ENCODE measurements at places on chromosomes 6 and 20.

DNA sequence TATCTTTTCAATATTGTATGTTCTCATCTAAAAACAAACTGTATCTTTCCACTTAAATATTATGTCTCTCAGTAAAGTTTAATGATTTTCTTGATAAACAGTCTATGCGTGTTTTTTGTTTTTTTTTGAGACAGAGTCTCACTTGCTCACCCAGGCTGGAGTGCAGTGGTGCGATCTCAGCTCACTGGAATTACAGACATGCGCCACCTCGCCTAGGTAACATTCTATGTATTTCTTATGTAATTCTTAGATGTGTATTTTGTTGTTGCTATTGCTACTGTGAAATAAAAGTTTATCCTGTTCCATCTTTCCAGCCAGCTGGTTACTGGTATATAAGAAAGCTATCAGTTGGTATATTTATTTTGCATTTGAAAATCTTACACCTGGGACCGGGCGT, 29.4 kb downstream of the ABHD12 start:
- DNase-seq: peak; percentile 63

DNA sequence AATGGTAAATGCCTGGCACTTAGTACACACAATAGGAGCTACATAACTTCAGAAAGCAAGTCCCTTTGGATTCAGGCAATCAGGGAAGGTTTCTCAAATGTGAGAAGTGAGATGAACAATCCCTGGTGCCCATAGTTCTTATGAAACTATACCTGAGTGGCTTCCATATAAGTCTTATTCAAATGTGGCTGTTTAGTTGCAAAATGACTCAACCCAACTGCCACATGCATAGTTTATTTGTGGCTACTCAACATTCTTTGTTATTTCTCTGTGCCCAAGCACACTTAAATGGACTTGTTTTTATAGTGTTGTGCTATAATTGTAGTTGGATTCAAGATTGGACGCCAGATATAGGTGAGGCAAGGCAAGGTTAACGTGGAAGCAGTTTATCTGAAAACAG, 93.7 kb upstream of the ATXN1 start:
- no peak for DNase-seq

DNA sequence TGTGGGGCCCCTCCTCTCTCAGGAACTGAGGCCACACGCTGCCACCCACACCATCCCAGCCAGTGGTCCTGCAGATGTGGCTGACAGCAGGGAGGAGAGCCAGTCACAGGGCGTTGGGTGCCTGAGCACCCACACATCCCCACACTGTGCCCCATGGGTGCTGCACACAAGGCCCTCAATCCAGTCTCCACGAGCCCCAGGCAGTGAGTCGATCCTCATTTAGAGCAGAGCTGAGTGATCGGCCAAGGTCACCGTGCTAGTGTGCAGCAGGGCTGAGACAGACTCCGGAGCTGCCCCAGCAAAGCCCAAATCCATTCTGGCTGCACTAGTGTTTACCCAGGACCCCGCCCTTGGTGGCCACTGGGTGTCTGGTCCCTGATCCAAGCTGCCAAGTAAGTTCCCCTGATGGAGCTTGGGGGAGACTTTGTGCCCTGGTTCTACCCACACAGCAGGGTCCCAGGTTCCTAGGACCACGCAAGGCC, 9.0 kb downstream of the C20orf203 start:
- no peak for DNase-seq

DNA sequence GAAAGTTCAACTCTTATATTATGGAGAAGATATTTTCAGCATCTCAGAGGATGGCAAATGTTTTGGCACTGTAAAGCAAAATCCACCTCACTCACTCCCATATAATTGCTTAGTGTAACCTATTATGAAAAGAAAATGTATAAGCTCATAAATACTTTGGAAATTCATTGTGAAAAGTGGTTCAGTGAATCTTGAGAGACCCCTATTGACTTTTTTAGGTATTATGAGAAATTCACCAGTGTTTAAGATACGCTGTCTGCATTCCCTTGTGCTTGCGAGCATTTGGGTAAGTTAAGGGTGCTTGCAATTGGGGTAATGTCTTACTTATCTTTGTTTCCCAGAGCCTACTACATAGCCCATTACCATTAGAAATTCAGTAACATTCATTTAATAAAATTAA, 66.3 kb upstream of the BMP5 start:
- DNase-seq: no peak

- DNase-seq: no peak
Measured at GRCh38 chr20:58492795-58493524, 22.2 kb downstream of the APCDD1L start.

DNA sequence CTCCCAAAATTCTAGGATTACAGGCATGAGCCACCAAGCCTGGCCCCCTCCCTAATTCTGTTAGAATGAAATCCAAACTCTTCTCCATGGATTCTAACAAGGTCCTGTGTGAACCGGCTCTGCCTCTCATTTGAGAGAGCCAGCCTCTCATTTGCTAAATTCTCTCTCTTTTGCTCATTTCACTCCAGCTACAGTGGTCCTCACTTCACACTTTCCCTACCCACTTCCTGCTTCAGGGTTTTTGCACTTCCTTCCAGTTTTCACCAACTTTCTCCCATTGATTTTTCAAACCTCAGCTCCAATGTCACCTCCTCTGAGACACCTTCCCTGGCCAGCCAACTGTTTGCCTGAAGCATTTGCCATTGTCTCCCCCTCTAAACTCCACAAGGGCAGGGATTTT, 5.1 kb downstream of the COX4I2 start:
- DNase-seq: no peak

DNA sequence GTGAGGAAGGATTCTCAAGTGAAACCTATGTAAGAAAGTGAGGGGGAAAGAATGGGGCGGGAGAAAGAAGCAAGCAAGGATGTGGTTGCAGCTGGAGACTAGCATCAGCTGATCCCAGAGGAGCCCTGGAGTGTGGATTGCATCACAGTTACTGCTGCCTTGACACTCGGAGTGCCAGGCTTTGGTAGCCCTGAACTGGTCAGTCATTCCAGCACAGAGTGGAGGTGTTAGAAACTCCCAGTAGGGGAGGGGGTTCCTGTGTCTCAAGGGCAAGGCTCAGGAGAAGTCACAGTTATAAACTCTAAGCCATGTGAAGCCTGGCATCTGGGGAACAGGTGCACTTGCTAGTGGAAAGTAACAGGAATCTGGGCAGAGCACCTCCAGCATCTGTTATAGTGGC, 23.5 kb downstream of the SNAP25 start:
- DNase-seq: no peak

GRCh38 chr20:43188234-43188653, 1.5 kb downstream of the PTPRT start:
- no peak for DNase-seq

- no peak for DNase-seq
Measured at GRCh38 chr20:44609006-44609515, 26.7 kb downstream of the PKIG start.

- no peak for DNase-seq
Measured at GRCh38 chr6:133973109-133973971, 20.3 kb downstream of the TBPL1 start.

DNA sequence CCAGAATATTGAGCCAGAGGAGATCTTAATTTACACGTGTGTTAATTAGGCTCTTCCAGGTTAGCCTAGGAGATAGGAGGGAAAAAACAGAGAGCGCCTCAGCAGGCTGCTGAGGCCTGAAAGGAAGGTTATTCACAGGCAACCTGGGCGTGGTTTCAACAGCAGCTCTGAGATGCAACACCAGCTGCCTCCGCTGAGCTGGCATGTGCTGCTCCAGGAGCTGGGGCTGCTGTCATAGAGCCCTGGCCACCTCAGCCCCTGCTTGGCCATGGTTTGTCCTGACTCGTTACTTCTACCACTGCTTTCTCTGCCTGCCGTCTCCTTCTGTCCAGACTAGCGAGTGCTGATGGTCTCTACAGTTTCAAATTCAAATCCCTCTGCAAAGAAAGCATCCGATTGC, 32.4 kb upstream of the RPP40 start:
- no peak for DNase-seq

GRCh38 chr20:33740189-33740588, 8.4 kb downstream of the ZNF341 start:
- DNase-seq: no peak

GRCh38 chr6:31967926-31968320, 4.0 kb downstream of the DXO start:
- no peak for DNase-seq

DNA sequence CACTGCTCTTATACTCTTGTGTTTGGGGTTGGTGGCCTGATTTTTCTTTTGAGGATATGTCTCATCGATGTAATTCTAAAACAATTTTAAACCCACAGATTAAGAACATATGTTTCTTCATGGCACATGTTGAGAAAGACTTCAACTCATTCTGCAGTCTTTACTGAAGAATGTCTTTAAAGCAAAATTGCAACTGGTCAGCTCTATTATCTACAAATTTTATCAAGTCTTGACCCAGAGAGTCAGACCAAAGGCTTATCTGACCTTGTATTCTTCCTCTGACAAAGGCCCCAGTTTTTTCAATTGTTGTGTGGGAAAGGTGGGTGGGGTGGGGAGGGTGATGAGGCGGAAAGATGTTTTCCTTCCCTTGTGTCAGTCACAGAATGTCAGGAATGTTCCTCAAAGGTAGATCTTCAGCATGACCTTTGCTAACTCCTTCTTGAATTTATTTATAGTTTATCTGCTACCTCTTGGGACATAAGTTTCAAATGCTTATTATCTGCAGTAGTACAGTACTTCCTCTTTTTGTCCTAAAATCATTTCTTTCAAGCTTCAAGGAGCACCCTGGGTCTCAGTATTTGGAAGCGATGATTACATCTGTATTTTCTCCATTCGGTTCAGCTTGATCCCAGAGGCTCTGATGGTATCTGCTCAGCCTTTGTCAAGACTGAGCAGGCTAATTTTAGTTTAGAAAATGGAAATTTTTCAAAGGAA, 63.2 kb upstream of the TIAM2 start:
- DNase-seq: peak; percentile 20

DNA sequence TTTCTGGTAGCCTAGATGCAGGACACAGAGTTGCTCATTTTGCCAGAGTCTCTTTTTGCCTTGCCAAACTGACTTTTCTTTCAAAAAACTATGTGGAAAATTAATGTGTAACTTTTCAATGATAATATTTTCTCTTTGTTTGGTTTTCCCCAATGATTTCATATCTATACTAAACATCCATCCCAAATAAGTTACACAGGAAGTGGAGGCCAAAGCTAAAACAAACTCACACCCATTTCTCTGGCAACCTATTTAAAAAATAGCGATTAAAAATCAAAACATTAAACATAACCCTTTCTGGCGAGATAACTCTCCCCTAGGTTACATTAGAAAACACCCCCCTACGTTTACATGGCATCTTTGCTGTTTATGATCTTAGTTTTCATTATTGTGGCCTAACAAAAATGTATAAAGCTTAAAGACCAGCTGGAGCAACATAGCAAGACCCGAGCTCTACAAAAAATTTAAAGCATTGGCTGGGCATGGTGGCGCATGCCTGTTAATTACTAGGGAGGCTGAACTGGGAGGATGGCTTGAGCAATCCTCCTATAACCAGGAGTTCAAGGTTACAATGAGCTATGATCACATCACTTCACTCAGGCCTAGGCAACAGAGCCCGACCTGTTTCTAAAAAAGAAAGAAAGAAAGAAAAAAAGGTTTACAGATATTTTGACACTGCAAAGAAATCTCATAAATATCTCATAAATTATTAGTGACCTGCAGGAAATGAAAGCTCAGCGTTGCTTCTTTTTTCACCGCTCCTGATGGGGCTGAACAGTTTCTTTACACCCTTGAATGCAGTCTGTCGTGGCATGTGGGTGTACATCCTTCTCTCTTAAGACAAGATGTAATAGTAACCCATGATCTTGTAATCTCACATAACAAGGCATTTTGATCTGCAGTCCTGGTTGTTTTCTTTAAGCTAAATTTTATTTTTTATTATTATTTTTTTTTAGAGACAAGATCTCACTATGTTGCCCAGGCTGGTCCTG, 32.8 kb upstream of the CEP85L start:
- DNase-seq: no peak
